Right lobe of liver (tissue), 6 donors: ENCODE measurements at places on chromosomes 1 and 21.
A peak's percentile ranks its signal among the peaks of the same experiment; 100 is the strongest.

DNA sequence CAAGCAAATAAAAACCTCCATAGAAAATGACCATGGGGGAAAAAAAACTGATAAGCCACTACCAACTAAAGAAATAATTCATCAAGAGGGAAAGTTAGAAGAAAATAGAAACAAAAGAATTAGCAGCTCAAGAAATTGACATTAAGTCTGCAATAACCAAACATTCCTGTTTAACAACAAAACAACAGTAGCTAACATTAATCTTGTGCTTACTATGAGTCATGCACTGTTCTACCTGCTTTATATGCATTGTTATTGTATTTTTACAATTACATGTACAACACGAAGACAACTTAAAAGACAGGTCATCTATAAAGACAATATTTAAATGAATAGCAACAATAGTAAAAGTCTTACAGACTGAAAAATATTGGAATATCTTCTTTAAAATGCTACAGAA is 34.4 kb upstream of the LRRC7 start:
- no peaks in the 10 kb centered on the region for H3K36me3 ChIP-seq
- no peaks in the 10 kb centered on the region for H3K4me1 ChIP-seq
- no peak overlapping the region for H3K4me3 ChIP-seq
- no peak for DNase-seq

DNA sequence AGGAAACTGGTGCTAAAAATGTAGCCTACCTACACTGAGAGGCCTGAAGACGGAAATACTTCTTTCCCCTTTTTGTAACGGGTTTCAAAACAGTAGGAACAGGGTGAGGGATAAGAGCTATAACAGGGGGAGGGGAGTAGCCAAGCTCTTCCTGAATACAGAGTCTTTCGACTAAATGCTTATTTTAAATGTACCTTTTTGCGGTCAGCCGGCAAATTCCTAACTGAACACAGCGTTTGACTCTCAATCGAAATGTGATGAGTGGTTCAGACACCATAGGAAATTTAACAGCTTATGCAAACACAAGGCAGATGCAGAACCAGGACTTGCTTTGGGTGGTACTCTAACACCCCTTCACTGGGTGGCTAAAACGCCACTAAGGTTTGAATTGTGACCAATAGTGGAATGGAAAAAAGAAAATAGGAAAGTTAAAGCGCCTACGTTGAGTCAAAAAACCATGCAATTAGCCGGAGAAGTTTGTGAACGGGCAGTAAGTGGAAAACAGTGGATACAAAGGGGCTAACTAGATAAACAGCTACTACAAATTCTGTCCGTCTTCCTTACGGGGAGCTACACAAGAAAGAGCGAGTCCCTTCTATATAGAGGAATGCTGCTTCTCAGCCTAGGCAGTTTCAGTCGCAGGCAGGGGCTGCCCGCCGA is 1.7 kb downstream of the EGLN1 start:
- no peaks in the 10 kb centered on the region for H3K36me3 ChIP-seq
- no peaks in the 10 kb centered on the region for H3K4me1 ChIP-seq
- peak overlapping the region; percentile 99 for H3K27ac ChIP-seq
- DNase-seq, result no peak
- peak overlapping the region; percentile 74 for H3K4me3 ChIP-seq
- no peaks in the 10 kb centered on the region for H3K27me3 ChIP-seq

GRCh38 chr1:21261551-21262292 is 28.5 kb downstream of the ECE1 start:
- no peaks in the 10 kb centered on the region for H3K27me3 ChIP-seq
- peak overlapping the region; percentile 69 for H3K27ac ChIP-seq
- H3K36me3 ChIP-seq, result peaks cover 26% of the 10 kb centered on the region
- no peak for DNase-seq
- H3K4me1 ChIP-seq, result peaks cover 17% of the 10 kb centered on the region

DNA sequence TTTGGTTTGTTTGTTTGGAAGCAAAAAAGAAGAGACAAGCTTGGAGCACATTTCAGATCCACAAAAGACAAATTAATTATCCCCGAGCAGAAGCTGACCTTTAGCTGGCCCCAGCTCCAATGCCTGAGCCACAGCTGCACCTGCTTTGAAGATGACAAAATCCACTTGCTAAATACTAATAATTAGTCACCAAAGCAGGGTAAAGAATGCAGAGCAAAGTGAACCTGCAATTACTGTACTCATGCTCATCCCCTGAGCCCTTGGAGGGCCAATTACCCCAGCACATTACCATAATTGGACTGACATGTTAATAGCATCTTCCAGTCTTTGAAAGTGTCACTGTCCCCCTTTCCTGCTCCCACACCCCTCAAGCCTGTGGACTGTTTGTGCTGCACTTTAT is 38.2 kb upstream of the KCND3 start:
- H3K27me3 ChIP-seq, result no peaks in the 10 kb centered on the region
- no peak overlapping the region for H3K27ac ChIP-seq
- DNase-seq, result no peak

DNA sequence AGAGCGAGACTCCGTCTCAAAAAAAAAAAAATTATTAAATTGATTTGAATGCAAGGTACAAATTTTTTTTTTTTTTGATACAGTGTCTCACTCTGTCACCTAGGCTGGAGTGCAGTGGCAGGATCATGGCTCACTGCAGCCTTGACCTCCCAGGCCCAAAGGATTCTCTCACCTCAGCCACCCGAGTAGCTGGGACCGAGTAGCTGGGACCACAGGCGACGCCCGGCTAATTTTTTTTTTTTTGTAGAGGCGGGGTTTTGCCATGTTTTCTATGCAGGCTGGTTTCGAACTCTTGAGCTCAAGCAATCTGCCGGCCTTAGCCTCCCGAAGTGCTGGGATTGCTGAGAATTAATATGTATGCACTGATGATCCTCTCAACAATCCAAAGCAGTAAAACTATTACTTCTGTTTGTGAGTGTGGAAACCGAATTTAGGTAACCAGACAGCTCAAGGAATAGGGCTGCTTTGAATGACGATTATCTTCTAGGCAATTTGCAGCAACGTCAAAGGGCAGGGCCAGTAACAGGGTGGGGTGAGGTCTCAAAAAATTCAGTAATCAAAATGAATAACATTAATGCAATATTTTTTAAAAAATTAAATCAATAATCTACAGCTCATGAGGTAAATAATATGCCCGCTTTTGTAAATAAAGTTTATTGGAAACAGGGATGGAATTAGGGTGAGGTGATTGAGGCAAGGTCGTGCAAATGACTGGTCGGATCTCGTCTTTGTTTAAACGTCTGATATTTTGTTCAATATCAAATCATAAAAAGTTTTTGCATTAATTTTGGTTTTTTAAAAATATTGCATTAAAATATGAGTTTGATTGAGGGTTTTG is 1.2 kb downstream of the CLSPN start:
- no peaks in the 10 kb centered on the region for H3K27me3 ChIP-seq
- peak overlapping the region; percentile 78 for H3K27ac ChIP-seq

DNA sequence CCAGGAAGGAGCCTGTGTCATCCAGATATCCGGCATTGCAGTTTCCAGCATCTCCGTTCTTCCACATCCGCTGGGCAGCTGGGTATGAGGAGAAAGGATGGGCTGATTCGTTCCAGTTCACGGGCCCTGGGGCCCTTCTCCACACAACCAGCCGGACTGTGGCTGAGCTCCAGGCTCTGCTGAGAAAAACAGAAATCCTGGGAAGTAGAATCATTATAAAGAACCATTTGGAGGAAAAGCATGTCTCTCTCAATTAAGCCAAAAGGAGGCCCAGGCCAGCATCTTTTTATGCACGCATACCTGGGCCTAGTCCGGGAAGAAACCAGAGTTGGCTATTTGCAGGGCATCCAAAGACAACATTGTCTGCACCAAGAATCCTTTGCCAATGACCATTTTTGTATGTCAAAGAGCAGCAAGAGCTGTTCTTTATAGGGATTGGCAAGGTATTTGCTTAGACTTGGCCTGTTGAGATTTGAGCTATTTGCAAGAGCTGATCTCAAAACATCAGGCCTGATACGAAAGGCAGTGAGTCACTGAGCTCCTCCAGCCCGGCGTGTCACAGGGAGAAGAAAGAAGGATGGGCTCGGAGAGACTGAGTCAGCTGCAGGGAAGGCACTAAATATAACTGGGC is 84.9 kb upstream of the ARHGEF16 start:
- no peak for DNase-seq
- H3K27me3 ChIP-seq, result no peaks in the 10 kb centered on the region
- H3K27ac ChIP-seq, result no peak overlapping the region
- no peaks in the 10 kb centered on the region for H3K36me3 ChIP-seq
- no peaks in the 10 kb centered on the region for H3K4me1 ChIP-seq

DNA sequence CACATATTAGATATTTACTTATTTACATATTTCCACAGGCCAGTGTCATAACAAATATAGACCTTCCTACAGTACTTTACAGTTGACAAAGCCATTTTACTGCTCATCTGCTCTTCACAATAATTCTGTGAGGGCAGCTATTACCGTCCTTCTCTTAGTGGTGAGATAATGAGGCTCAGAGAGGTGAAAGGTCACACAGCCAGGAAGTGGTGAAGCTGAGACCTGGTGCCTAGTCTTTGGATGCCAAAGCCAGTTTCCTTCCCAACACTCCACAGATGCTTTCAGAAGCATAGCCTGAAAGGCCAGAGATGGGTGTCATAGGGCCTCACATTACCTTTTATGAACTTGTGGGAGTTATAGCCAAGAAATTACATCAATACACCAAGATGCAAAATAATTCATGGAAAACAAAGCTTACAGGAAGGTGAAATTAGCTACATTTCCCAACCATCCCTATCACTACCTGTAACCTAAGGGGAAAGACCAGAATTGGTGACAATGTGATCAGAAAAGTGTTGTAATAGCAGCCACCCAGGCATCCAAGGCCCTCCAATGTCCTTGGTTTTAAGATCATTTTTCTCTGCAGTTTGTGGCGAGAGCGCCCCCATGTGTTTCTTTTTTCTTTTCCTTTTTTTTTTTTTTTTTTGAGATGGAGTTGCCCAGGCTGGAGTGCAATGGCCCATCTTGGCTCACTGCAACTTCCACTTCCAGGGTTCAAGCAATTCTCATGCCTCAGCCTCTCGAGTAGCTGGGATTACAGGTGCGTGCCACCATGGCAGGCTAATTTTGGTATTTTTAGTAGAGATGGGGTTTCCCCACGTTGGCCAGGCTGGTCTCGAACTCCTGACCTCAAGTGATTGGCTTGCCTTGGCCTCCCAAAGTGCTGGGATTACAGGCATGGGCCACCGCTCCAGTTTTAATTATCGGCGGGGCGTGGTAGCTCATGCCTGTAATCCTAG is 26.5 kb upstream of the RPL11 start:
- H3K27ac ChIP-seq, result no peak overlapping the region
- no peaks in the 10 kb centered on the region for H3K36me3 ChIP-seq
- no peak for DNase-seq
- no peaks in the 10 kb centered on the region for H3K4me1 ChIP-seq
- H3K4me3 ChIP-seq, result no peak overlapping the region
- no peaks in the 10 kb centered on the region for H3K27me3 ChIP-seq

- H3K4me3 ChIP-seq, result no peak overlapping the region
- H3K27ac ChIP-seq, result no peak overlapping the region
- peak; percentile 21 for DNase-seq
- H3K36me3 ChIP-seq, result peaks cover 16% of the 10 kb centered on the region
- H3K4me1 ChIP-seq, result no peaks in the 10 kb centered on the region
These were observed 160.7 kb downstream of the PGBD5 start for GRCh38 chr1:230265200-230266115.

DNA sequence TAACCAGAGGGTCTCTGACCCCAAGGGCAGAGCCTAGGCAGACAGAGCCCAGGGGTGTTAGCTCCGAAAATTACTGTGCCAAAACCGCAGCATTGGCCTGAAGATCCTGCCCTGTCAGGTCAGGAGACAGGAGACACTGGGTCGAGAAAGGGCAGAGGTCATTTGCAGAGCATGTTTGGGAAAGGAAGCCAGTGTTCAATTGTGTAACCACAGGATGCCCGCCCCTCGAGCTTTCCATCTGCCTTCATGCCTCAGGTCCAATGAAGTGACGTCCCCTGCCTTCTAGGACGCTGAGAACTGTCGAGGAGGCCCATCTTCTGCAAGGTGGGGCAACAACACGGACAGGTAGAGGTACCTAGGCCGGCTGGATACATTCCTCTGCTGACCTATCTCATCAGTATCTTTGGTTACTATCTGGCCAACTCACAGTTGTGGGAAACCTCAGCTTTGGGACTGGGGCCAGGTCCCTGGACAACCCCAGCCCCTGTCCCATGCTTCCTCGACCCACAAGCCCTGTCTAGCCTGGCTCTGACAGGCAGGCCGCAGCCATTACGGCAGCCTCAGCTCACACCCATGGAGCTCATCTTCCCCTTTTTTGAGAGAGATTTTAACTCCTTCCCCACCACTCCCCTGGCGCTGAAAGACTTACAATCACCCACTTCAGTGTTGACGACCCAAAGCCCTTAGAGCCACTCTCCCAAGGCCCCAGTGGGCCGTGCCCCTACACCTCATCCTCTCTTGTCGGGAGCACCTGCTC is 1.3 kb downstream of the ARL8A start:
- no peaks in the 10 kb centered on the region for H3K36me3 ChIP-seq
- no peaks in the 10 kb centered on the region for H3K27me3 ChIP-seq
- DNase-seq, result peak; percentile 91
- H3K27ac ChIP-seq, result peak overlapping the region; percentile 91

- H3K4me3 ChIP-seq, result no peak overlapping the region
- no peaks in the 10 kb centered on the region for H3K36me3 ChIP-seq
- no peaks in the 10 kb centered on the region for H3K27me3 ChIP-seq
- no peaks in the 10 kb centered on the region for H3K4me1 ChIP-seq
- DNase-seq, result no peak
- H3K27ac ChIP-seq, result no peak overlapping the region
These were observed 34.6 kb downstream of the LUZP1 start for GRCh38 chr1:23134055-23134454.

DNA sequence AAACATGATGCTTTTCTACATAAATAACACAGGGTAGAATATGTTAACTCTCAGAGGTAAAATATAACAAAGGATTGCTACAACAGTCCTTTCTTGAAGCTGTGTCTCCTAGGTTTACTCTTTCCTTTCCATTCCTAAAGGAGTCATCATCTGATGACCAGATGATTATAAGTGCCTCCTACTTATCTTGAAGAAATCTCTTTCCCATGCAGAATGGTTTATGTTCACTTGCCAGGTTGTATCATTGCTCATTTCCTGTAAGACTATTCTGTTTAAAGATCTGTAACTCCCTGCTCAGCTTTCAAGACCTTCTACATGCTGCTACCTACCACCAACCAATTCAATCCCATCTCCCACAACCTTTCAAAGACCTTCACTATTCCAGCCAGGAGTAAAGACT is 51.5 kb upstream of the PTCH2 start:
- no peaks in the 10 kb centered on the region for H3K27me3 ChIP-seq
- H3K4me1 ChIP-seq, result no peaks in the 10 kb centered on the region
- H3K36me3 ChIP-seq, result no peaks in the 10 kb centered on the region
- no peak for DNase-seq
- no peak overlapping the region for H3K4me3 ChIP-seq
